PC-3 (cell line): ENCODE measurements at places on chromosomes 13 and 19.

GRCh38 chr19:30522341-30522740, 150.2 kb downstream of the ZNF536 start:
- no peak for DNase-seq

- DNase-seq, result no peak
Measured at GRCh38 chr13:90798381-90798780, 549.1 kb upstream of the MIR17HG start.

DNA sequence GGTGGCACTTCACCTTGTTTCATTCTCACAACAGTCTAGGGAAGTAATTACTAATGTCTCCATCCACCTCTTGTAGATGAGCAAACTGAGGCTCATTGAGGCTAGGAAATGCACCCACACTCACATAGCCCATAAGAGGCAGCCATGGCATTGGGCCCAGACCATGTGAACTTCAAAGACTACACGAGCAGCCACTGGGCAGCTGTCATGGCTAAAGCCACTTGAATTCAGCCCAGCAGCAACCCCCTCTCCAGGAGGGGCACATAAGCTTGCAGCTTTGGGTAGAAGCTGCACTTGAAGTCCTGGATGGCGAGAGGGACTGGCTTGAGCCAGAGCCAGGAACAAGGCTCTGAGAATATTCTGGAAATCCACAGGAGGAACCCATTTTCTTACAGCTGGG, 13.4 kb downstream of the ALOX5AP start:
- DNase-seq, result no peak

- no peak for DNase-seq
Measured at GRCh38 chr19:49932731-49933131, 3.4 kb upstream of the NUP62 start.

DNA sequence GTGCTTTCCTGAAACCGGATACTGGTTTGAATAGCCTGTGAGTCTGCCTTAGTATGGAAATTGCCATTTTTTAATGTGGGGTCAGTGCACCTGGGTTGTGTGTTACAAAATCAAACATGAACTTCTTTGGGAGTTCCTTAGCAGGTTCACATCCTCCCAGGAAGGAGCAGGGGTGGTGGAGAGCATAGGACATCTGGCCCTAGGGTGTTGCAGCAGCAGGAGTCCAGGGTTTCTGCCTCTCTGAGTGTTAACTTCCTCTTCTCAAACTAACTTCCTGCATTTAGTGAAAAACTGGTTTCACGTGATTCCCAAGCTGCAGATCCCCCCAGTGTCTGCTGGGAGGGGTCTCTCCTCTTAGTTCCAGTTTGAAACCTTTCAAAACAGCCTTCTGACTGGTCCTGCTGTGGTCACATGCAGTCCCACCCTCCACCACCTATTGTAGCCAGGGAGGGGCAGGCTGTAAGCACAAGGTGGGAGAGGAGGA, 7.2 kb downstream of the RNASEH2B start:
- DNase-seq, result no peak
